Hematopoietic multipotent progenitor cell treated with erythropoietin and hydrocortisone succinate and interleukin-3 and kit ligand, for 6 days (in vitro differentiated cells): ENCODE measurements at places on chromosomes 12 and 14.

GRCh38 chr12:32532422-32532821 lies 133.1 kb downstream of the FGD4 start:
- DNase-seq: no peak

- DNase-seq: no peak
Observed at GRCh38 chr14:106269451-106270204, 743.2 kb downstream of the TMEM121 start.

DNA sequence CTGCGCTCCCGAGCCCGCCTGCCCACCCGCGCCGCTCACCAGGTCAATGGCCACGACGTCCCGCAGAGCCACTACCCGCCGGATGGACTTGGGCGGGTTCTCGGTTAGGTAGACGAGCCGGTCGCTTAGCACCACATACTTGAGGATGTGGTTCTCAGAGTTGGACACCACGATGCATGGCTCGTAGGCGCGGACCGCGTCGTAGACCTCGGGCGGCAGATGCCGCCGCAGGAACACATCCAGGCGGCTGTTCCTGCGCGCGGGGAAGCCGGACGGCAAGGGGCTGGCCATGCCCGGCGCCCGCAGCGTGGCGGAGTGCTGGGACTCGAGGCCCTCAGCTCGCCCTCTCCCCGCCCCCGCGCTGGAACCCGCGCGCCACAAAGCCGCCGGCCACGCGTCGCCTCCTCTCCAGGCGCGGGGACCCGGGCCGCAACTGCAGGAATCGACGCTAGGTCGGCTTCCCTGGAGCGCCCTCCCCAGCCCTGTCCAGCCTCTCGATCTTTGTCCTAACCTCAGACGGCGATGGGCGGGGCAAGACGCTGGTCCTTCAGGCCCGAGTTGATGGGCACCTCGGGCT lies at the start of gene C12orf56:
C12orf56 (minus strand) TSS at position 484 of the 577 bp plus-strand sequence; CDS start at position 291, 193 bp downstream.
- peak; percentile 28 for DNase-seq

DNA sequence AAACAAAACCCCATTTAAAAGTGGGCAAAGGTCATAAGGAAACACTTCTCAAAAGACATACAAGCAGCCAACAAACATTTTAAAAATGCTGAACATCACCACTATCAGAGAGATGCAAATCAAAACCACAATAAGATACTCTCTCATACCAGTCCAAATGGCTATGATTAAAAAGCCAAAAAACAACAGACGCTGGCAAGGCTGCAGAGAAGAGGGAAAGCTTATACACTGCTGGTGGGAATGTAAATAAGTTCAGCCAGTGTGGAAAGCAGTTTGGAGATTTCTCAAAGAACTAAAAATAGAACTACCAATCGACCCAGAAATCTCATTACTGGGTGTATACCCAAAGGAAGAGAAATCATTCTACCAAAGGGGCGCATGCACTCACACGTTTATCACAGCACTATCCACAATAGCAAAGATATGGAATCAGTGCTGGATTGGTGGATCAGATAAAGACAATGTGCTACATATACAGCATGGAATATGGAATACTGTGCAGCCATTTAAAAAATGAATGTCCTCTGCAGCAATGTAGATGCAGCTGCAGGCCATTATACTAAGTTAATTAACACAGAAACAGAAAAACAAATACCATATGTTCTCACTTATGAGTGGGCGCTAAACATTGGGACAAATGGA lies 102.1 kb upstream of the DAAM1 start:
- DNase-seq: no peak

DNA sequence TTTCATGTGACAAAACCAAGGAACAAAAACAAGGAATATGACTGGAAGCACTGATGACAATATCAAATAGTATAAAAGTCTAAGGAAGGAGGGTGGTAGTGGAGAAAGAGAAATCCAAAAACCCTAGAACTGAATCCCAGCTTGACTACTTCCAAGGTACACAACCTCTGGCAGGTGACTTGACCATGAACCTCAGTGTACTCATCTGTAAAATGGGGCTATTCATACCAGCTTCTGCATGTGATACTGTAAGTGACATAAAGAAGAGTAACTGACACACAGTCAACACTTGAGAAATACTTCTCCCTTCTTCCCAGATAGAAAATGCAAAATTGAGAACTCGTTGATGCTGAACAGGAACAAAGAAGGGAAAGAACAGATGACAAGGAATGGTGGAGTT lies 10.3 kb upstream of the DPF3 start:
- no peak for DNase-seq

- DNase-seq: peak; percentile 67
Observed at GRCh38 chr12:54032627-54033100, at the start of gene HOXC5. HOXC5 (plus strand) TSS chr12:54033050; CDS start chr12:54033123, 73 bp downstream.

GRCh38 chr12:62347922-62348650 lies 87.9 kb downstream of the USP15 start:
- DNase-seq: no peak

DNA sequence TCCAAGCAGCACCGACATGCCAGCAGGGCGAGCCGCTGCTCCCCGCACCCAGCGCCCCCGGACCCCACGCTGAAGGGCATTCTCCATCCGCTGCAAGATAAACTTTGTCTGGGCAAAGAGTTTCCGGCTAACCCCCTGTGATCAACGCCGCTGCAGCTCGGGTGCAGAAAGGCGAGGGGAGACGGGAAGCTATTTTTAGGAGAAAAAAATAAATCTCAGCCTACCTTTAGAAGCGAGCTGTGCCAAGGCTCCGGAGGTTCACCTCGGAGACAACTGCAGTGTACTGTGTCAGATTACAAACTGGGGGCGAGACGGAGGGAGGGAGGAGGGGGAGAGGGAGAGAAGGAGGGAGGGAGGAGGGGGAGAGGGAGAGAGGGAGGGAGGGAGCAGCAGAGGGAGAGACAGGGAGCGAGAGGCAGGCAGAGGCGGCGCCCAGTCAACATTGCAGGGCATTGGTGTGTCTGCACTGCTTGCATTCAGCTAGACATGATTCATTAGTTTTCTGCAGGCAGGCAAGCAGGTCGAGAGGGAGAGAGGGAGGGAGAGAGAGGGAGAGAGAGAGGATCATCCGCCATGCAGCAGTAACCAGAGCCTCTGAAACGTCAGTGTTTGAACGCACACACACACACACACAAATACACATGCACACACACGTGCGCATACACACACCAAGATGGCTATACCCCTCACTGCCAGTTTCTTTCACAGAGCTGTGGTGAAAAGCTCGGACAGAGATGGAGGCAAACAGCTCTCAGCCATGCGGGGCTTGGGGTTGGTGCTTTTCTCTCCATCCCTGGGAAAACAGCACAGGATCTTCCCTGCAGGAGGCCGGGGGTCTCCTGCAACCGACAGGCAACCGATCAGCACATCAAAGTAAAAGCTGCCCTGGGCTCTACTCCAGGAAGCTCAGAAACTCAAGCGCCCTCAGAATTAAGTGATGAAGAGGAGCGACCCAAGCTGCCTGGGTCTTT lies at the start of gene RIMBP2:
RIMBP2 (minus strand) TSS at position 302 of the 971 bp plus-strand sequence. CDS start 237,286 bp downstream, outside the sequence.
- DNase-seq: no peak

GRCh38 chr12:65275627-65276026 lies 2.9 kb upstream of the MSRB3 start:
- no peak for DNase-seq

DNA sequence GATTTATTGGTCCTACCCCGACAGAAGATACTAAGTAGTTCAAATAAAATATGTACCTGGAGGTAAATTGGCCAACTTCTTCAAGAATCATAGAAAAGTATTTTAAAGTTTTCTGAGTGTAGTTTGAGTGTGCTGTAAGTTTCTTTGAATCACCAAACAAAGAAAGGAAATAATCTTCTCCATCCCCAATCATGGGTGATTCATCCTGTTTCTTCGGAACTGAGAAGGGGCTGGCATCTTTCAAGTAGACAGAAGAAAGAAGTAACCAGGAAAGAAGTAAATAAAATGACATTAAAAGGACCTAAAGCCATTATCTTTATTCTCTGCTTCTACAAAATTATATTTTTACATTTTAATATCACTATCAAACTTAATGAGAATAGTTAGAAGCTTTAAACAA lies 6.8 kb downstream of the LMNTD1 start:
- no peak for DNase-seq

- DNase-seq: no peak
Observed at GRCh38 chr12:52091869-52092268, 12.4 kb downstream of the SMIM41 start.

GRCh38 chr12:62279058-62279457 lies 18.9 kb downstream of the USP15 start:
- DNase-seq: no peak

GRCh38 chr14:54908190-54908589 lies 5.6 kb upstream of the GCH1 start:
- DNase-seq: no peak

- no peak for DNase-seq
Observed at GRCh38 chr14:90781344-90781761, 34.9 kb downstream of the TTC7B start.

GRCh38 chr12:95136598-95136997 lies 63.2 kb upstream of the NR2C1 start:
- no peak for DNase-seq

- DNase-seq: no peak
Observed at GRCh38 chr12:50353404-50353803, 43.0 kb downstream of the FAM186A start.

- DNase-seq: no peak
Observed at GRCh38 chr14:103386713-103387329, 1.6 kb downstream of the MARK3 start.

- no peak for DNase-seq
Observed at GRCh38 chr12:24496755-24497154, 452.1 kb downstream of the BCAT1 start.

DNA sequence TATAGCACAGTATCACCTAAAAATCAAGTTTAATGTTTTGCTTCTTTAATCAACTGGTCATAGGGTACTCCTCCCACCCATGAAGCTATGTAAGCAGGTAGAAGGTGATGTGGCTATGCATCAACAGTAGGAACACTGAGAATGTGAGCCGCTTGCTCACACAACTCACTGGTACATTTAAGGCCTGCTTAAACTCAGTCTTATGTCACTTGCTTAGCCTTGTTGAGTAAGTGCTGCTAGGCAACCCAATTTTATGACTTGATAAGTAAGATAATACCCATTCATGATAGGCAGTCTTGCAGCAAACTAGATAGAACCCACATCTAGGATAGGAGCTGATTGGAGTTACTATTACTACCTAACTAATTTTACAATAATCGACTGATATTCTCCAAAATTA lies 70.0 kb upstream of the BMP4 start:
- no peak for DNase-seq

- DNase-seq: no peak
Observed at GRCh38 chr12:62044450-62045135, 215.6 kb upstream of the USP15 start.
